Cardiac fibroblast (primary cell): ENCODE measurements at places on chromosomes 6 and 20.

- no peak for DNase-seq
Measured at GRCh38 chr6:168371618-168371980, 52.0 kb upstream of the DACT2 start.

- no peak for DNase-seq
Measured at GRCh38 chr20:3479025-3479424, 8.2 kb downstream of the ATRN start.

- DNase-seq: no peak
Measured at GRCh38 chr6:28001351-28001750, 44.3 kb downstream of the OR2B6 start.

DNA sequence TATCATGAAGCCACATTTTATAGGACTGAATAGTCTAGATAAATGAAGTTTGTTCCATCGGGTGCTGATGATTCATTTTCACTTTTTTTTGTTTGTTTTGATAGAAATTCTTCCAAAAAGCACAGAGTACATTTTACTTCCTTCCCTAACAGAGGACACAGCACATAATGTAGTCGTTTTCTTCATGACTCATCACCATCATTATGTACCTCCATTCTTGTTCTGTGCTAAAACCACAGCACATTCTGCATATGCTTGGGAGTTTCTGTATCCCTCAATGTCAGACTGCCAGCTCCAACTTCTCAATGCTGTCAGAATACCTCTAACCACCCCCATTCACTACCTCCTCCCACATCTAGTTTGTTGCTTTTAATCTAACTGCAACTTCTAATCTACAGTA is 1004.9 kb upstream of the ADGRB3 start:
- DNase-seq: peak; percentile 94

- DNase-seq: peak; percentile 24
Measured at GRCh38 chr6:128979071-128979470, 96.1 kb downstream of the LAMA2 start.

- peak; percentile 71 for DNase-seq
Measured at GRCh38 chr20:1803061-1803931, 91.9 kb upstream of the SIRPA start.

DNA sequence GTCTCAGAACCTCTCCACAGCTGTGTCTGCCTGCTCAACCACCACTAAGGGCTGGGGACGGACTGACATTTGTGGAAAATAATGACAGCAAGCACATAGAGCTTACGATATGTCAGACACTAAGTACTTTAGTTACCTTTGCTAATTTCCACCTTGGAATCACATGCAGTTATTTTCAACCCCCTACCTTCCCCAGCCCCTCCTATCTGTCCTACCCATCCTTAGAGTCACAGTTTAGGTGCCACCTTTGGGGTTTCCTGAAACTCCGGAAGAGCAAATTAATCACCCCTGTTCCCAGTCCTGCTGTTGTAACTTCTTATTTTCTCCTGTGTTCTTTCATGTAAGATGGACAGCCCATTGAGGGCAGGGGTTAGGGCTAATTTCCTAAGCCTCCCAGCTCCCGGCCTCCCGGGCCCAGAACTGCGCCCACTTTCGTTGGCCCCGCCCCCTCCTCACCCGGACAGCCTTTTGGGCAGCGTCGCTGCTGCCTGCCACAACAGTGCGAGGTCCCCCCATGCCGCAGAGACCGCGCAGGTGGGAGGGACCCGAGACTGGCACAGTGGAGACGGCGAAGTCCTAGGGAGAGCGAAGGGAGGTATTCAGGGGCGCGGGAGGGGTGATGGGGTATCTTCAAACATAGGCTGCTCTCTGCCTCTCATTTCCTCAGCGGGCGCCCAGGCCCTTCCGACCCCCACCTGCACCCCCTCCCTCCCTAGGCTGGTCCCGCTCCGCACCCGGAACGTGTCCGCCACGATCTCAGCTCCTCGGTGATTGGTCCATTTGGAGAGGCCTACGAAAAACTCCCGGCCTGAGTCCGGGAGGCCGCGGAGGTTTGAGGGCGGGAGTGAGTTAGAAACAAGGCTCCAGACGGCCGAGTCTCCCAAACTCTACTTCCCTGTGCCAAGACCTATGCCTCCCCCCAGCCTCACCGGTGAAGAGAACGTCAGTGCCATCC is 1.1 kb downstream of the DDAH2 start:
- DNase-seq: no peak

DNA sequence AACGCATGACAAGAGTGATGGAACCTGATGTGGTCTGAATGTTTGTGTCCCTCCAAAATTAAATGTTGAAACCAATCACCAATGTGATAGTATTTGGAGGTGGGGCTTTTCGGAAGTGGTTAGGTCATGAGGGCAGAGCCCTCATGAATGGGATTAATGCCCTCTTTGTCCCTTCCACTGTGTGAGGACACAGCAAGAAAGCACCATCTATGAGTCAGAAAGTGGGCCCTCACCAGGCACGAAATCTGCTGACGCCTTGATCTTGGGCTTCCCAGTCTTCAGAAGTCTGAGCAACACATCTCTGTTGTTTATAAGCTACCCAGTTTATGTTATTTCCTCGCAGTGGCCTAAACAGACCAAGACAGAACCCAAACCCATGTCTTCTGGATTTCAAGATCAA is 244.0 kb upstream of the JAG1 start:
- DNase-seq: no peak

GRCh38 chr6:45310118-45310788 is 17.9 kb upstream of the RUNX2 start:
- DNase-seq: no peak

GRCh38 chr6:108157234-108157980 is 8.4 kb upstream of the NR2E1 start:
- DNase-seq: no peak

GRCh38 chr20:19786311-19786710 is 28.3 kb downstream of the RIN2 start:
- peak; percentile 94 for DNase-seq
